Fibroblast of villous mesenchyme (primary cell): ENCODE measurements at places on chromosomes 1 and 21. TPM values are rescaled to one million over a fixed set of nuclear protein-coding genes. Genes with fewer than 3 reads are reported as not detected.

The DOCK7 gene
- 153 and 177 TPM in 2 replicates for total RNA-seq

The SH2D1B gene
- total RNA-seq, result not detected in 2 replicates

The MTOR gene
- total RNA-seq, result 41.6 and 47.5 TPM in 2 replicates

The SELL gene
- total RNA-seq, result not detected in 2 replicates

The SMPDL3B gene
- not detected in 2 replicates for total RNA-seq

The CCDC30 gene
- total RNA-seq, result 0.86 and 0.97 TPM in 2 replicates

The HFM1 gene
- total RNA-seq, result under 0.01 TPM in 2 replicates

The LEFTY1 gene
- 0.32 TPM in 1 of 2 replicates, not detected in the other for total RNA-seq

The CD48 gene
- total RNA-seq, result not detected in 2 replicates

The SPRR1B gene
- not detected in 2 replicates for total RNA-seq

The GNAT2 gene
- under 0.01 and 0.43 TPM in 2 replicates for total RNA-seq

The ADAMTS5 gene
- total RNA-seq, result 12.6 and 28.5 TPM in 2 replicates

The KIAA1614 gene
- 6.9 and 8.4 TPM in 2 replicates for total RNA-seq

The CRYBG2 gene
- total RNA-seq, result not detected in 2 replicates

The TFF2 gene
- not detected in 2 replicates for total RNA-seq

The TCHH gene
- under 0.01 TPM in 1 of 2 replicates, not detected in the other for total RNA-seq

The RER1 gene
- 77.6 and 94.1 TPM in 2 replicates for total RNA-seq

The SLAMF6 gene
- total RNA-seq, result not detected in 2 replicates

The FGR gene
- total RNA-seq, result not detected in 2 replicates

The CITED4 gene
- 1.7 and 5.2 TPM in 2 replicates for total RNA-seq

The SLC9C2 gene
- not detected in 2 replicates for total RNA-seq

The TRIM46 gene
- 6.5 and 7.7 TPM in 2 replicates for total RNA-seq

The BARHL2 gene
- not detected in 2 replicates for total RNA-seq
